Tibial nerve (tissue), 4 donors: ENCODE measurements at places on chromosomes 1 and 21. TPM values are rescaled to one million over a fixed set of nuclear protein-coding genes. Genes with fewer than 3 reads are reported as not detected.

GRCh38 chr1:1200876-1201810 lies 5.2 kb downstream of the TNFRSF18 start:
- H3K27me3 ChIP-seq = peaks cover 51% of the 10 kb centered on the region
- peak overlapping the region; percentile 42 for H3K4me3 ChIP-seq
- no peak for DNase-seq
- no peak overlapping the region for H3K27ac ChIP-seq

The KIRREL1 gene
- 53.8 TPM for total RNA-seq

- no peak overlapping the region for H3K4me3 ChIP-seq
- H3K4me1 ChIP-seq = no peaks in the 10 kb centered on the region
- DNase-seq = no peak
- H3K36me3 ChIP-seq = no peaks in the 10 kb centered on the region
These were observed 57.4 kb upstream of the MTF2 start for GRCh38 chr1:93021539-93022134.

The PAQR6 gene
- 30.0 TPM for total RNA-seq

The HRNR gene
- total RNA-seq = not detected

DNA sequence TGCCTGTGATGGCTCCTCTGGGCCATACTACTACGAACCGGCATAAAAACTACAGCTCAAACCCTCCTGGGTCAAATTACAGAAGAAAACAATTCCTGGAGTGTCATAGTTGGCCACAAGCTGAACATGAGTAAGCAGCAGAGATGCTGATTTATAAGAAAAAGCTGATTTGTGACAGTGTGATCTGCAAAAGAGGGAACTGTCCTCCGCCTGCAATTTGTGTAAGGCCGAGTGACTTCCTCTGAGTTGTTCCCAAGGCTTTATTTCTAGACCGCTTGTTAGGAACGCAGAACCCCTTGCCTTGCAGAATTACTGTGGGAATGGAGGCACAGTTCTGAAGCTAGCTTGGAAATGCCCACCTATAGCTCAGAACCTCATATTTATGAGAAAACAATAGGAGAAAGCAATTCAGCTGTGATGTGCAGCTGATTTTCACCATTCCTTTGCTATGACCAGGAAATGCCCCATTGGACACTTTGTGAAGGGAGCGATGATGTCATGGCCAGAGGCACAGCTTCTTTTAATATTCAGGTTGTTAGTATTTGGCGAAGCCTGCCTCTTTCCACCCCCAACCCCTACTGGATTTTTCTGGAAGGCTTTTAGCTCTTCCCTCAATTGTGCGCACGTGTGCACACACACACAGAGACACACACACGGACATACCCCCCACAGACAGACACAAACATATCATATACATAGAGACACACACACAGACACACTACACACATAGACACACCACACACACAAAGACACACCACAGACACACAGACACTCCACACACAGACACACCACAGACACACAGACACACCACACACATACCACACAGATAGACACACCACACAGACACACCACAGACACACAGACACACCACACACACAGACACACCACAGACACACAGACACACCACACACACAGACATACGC lies 47.6 kb downstream of the IER5 start:
- H3K36me3 ChIP-seq = no peaks in the 10 kb centered on the region
- H3K4me3 ChIP-seq = no peak overlapping the region
- peak overlapping the region; percentile 70 for H3K27ac ChIP-seq
- no peaks in the 10 kb centered on the region for H3K27me3 ChIP-seq

The CHRM3 gene
- 6.5 TPM for total RNA-seq

- H3K27ac ChIP-seq = no peak overlapping the region
- H3K4me1 ChIP-seq = no peaks in the 10 kb centered on the region
- no peaks in the 10 kb centered on the region for H3K36me3 ChIP-seq
- H3K27me3 ChIP-seq = no peaks in the 10 kb centered on the region
- DNase-seq = no peak
- no peak overlapping the region for H3K4me3 ChIP-seq
These were observed 170.8 kb downstream of the EDEM3 start for GRCh38 chr1:184583849-184584248.

DNA sequence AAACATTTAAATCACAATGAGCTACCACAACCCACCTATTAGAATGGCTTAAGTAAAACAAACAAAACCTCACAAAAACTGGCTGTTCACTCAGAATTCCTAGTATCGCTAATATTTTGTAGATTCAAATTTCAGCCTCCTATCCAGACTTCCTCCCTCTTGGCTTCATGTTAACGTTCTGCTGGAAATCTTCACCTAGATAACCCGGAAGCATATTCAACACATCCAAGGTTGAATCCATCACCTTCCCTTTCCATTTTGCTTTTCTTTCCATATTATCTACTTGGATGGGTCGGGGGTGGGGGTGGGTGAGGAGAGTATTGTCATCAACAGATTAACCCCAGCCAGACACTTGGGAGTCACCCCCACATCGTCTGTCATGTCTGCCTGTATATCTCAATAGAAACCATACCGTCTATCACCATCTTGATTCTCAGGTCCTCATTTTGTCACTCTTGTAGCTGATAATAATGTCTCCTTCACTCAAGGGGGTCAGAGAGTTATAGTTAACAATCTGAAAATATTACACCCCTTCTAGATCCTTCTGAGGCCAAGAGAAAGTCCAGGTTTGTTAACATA lies 1.7 kb upstream of the DPH5 start:
- H3K4me3 ChIP-seq = no peak overlapping the region
- no peaks in the 10 kb centered on the region for H3K27me3 ChIP-seq
- no peaks in the 10 kb centered on the region for H3K4me1 ChIP-seq
- no peak for DNase-seq
- no peak overlapping the region for H3K27ac ChIP-seq
- H3K36me3 ChIP-seq = peaks cover 4% of the 10 kb centered on the region

GRCh38 chr1:119075614-119076013 lies 64.8 kb downstream of the WARS2 start:
- H3K4me3 ChIP-seq = no peak overlapping the region
- peak overlapping the region; percentile 0 for H3K27ac ChIP-seq
- no peak for DNase-seq
- no peaks in the 10 kb centered on the region for H3K4me1 ChIP-seq
- no peaks in the 10 kb centered on the region for H3K27me3 ChIP-seq

The FCRLB gene
- total RNA-seq = 2.7 TPM

DNA sequence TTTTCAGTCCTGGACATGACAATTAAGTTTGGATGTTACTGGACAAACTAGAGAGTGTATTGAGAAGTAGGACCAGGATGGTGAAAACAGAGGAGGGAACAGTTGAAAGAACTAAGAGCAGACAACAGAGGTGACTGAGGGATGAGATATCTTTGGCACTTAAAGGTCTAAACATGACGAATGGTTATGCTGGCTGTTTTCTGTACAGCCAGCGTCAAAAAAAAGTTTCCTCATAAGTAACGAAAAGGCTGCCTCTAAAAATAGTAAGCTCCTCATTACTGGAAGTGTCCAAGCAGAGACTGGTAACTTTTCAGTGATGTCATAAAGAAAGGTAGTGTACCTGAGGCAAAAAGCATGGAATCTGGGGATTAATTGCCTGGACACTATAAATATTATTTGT lies 35.2 kb upstream of the AK4 start:
- no peak for DNase-seq
- H3K4me3 ChIP-seq = no peak overlapping the region
- H3K27ac ChIP-seq = no peak overlapping the region
- H3K27me3 ChIP-seq = no peaks in the 10 kb centered on the region
- H3K36me3 ChIP-seq = no peaks in the 10 kb centered on the region

GRCh38 chr1:164969253-164969652 lies 387.3 kb downstream of the LMX1A start:
- H3K27ac ChIP-seq = no peak overlapping the region
- H3K36me3 ChIP-seq = no peaks in the 10 kb centered on the region

The ARHGEF16 gene
- 10.0 TPM for total RNA-seq

The CDC42SE1 gene
- total RNA-seq = 72.4 TPM

- no peak overlapping the region for H3K27ac ChIP-seq
- no peak for DNase-seq
- H3K4me1 ChIP-seq = no peaks in the 10 kb centered on the region
- H3K4me3 ChIP-seq = no peak overlapping the region
- H3K36me3 ChIP-seq = no peaks in the 10 kb centered on the region
- no peaks in the 10 kb centered on the region for H3K27me3 ChIP-seq
These were observed 23.6 kb downstream of the COA6 start for GRCh38 chr1:234396871-234397270.

GRCh38 chr1:239368436-239369109 lies 17.8 kb upstream of the CHRM3 start:
- H3K27me3 ChIP-seq = no peaks in the 10 kb centered on the region
- H3K36me3 ChIP-seq = no peaks in the 10 kb centered on the region
- H3K4me3 ChIP-seq = no peak overlapping the region

- no peaks in the 10 kb centered on the region for H3K27me3 ChIP-seq
- no peaks in the 10 kb centered on the region for H3K36me3 ChIP-seq
- DNase-seq = no peak
- H3K4me3 ChIP-seq = no peak overlapping the region
These were observed 15.7 kb upstream of the FGR start for GRCh38 chr1:27650539-27651175.

DNA sequence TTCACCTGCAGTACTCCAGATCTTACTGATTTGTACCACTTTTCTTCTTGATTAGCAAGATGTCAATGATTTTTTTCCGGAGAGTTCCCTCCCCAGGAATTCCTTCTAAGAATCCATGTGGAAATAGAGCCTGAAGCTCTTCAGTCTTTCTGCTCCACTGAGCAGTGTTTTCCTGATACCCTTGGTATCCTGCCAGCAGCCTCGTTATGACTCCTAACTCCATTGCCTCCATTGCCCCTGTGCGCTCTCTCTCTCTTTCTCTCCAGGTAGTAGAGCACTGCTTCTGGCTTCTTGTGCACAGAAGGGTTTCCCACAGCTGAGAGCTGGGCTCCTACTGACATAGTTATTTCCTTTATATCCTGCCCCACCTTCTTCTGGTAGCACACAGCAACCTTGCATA lies 12.2 kb downstream of the UBE2U start:
- no peak overlapping the region for H3K27ac ChIP-seq
- H3K36me3 ChIP-seq = no peaks in the 10 kb centered on the region
- DNase-seq = no peak
- no peaks in the 10 kb centered on the region for H3K4me1 ChIP-seq
- no peaks in the 10 kb centered on the region for H3K27me3 ChIP-seq
- no peak overlapping the region for H3K4me3 ChIP-seq

The DNAH14 gene
- total RNA-seq = 3.9 TPM

DNA sequence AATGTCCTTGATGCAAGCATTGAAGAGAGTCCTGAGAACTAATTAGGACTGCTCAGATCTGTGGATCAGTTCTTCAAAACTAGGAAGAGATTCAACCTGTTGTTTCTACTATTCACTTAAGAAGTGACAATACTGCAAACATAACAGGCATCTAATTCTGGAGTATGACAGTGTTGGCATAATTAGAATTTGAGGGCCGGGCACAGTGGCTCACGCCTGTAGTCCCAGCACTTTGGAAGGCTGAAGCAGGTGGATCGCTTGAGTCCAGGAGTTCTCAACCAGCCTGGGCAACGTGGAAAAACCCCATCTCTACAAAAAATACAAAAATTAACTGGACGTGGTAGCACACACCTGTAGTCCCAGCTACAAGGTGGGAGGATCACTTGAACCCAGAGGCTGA lies 8.0 kb upstream of the FOXJ3 start:
- no peaks in the 10 kb centered on the region for H3K27me3 ChIP-seq
- H3K36me3 ChIP-seq = no peaks in the 10 kb centered on the region
- no peak overlapping the region for H3K4me3 ChIP-seq
- no peak for DNase-seq
- H3K27ac ChIP-seq = no peak overlapping the region
- no peaks in the 10 kb centered on the region for H3K4me1 ChIP-seq

DNA sequence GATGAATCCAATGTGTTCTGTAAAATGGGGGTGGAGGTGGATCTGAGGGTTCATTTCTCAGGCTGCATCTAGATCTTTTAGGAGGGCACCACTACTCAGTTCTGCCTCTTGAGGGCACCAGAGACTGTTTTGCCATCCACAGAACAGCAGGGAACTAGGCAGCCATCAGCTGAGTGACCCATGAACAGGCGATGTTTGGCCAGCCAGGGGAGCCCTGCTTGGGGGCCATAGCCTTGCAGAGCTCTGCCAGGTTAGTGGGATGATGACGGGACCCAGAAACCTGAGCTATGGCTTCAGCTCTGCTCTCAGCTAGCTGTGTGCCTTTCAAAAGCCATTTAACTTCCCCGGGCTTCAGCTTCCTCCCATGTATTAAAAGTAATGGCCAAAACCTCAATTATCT lies 13.4 kb upstream of the NOS1AP start:
- peaks cover 5% of the 10 kb centered on the region for H3K4me1 ChIP-seq
- DNase-seq = peak; percentile 80
- H3K36me3 ChIP-seq = no peaks in the 10 kb centered on the region
